ENCODE measurements at places on chromosomes 12 and 14.

DNA sequence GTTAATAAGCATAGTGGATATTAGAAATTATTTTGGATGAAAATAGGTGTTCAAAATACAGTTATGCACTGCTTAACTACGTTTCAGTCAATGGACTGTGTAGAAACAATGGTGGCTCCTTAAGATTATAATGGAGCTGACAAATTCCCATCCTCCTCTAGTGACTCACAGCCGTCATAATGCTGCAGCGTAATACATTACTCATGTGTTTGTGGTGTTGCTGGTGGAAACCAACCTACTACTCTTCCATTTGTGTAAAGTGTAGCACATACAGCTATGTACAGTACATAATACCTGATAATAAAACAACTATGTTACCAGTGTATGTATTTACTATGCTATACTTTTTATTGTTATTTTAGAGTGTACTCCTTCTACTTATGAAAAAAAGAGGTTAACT, 111.2 kb upstream of the TMCC3 start:
- peaks cover 5% of the 10 kb centered on the region for H3K27me3 ChIP-seq
- no peaks in the 10 kb centered on the region for H3K36me3 ChIP-seq
- H3K4me3 ChIP-seq, result no peak overlapping the region
- no peak overlapping the region for H3K27ac ChIP-seq
- H3K4me1 ChIP-seq, result peaks cover 12% of the 10 kb centered on the region
- DNase-seq, result no peak

DNA sequence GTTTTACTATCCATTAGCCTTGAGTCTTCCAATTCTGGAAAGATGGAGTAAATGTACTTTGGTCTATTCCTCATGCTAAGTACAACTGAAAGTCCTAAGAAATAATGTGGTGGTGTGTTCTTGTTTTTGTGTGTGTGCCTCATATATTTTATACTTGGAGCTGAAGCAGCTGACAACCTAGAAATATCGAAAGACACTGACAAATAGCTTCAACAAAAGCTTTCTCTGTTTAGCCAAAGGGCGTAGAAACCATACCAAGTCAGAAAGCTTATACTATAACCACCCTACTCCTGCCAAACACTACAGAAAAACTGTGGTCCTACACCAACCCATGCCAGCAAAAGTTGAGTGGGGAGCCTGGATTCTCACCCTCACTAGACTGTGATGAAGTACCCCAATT, 188.4 kb downstream of the GPHN start:
- H3K4me1 ChIP-seq, result no peaks in the 10 kb centered on the region
- H3K4me3 ChIP-seq, result no peak overlapping the region
- H3K27ac ChIP-seq, result no peak overlapping the region
- no peak for DNase-seq
- H3K27me3 ChIP-seq, result no peaks in the 10 kb centered on the region

- peaks cover 4% of the 10 kb centered on the region for H3K36me3 ChIP-seq
- no peak overlapping the region for H3K4me3 ChIP-seq
- no peak for DNase-seq
- no peaks in the 10 kb centered on the region for H3K27me3 ChIP-seq
- no peak overlapping the region for H3K27ac ChIP-seq
- H3K4me1 ChIP-seq, result peaks cover 19% of the 10 kb centered on the region
Observed at GRCh38 chr14:49691031-49691430, 1.9 kb upstream of the KLHDC1 start.

- H3K27me3 ChIP-seq, result peaks cover 5% of the 10 kb centered on the region
- DNase-seq, result no peak
- H3K36me3 ChIP-seq, result peaks cover 4% of the 10 kb centered on the region
- no peak overlapping the region for H3K4me3 ChIP-seq
Observed at GRCh38 chr12:121214855-121215745, 5.2 kb downstream of the P2RX4 start.

- no peak for DNase-seq
- H3K4me1 ChIP-seq, result no peaks in the 10 kb centered on the region
- H3K27me3 ChIP-seq, result peaks cover 3% of the 10 kb centered on the region
- H3K36me3 ChIP-seq, result no peaks in the 10 kb centered on the region
Observed at GRCh38 chr12:21823581-21823980, 49.1 kb upstream of the KCNJ8 start.

DNA sequence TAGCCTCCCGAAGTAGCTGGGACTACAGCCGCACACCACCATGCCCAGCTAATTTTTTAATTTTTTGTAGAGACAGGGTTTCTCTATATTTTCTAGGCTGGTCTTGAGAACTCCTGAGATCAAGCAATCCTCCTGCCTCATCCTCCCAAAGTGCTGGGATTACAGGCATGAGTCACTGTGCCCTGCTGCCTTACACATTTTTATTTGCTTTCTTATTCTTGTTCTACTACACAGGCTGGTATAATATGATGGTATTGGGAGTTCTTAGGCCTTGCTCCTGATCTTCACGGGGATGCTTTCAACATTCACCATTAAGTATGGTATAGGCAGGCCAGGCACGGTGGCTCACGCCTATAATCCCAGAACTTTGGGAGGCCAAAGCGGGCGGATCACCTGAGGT, 21.2 kb downstream of the DGLUCY start:
- H3K36me3 ChIP-seq, result no peaks in the 10 kb centered on the region
- peaks cover 2% of the 10 kb centered on the region for H3K27me3 ChIP-seq
- H3K4me1 ChIP-seq, result peaks cover 12% of the 10 kb centered on the region
- DNase-seq, result no peak

DNA sequence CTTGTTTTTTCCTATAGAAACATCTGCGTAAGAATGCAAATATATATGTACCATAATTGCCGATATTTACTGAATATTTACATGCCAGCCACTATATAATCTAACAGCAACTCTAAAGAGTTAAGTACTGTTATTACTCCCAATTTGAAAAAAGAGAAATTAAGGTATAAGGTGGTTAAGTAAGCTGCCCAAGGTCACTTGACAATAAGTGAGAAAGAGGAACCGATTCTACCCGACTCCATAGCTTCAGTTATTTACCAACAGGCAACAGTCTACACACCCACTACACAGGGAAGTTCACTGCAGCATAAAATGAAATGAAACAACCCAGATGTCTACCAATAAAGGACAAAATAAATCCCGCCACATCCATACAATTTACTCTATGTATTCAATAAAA, 1.1 kb downstream of the MIS18BP1 start:
- H3K36me3 ChIP-seq, result peaks cover 5% of the 10 kb centered on the region
- DNase-seq, result no peak

- peaks cover 5% of the 10 kb centered on the region for H3K27me3 ChIP-seq
- H3K27ac ChIP-seq, result no peak overlapping the region
- H3K4me3 ChIP-seq, result no peak overlapping the region
- peaks cover 8% of the 10 kb centered on the region for H3K36me3 ChIP-seq
- H3K4me1 ChIP-seq, result peaks cover 10% of the 10 kb centered on the region
Observed at GRCh38 chr14:68663385-68664076, 129.3 kb downstream of the ZFP36L1 start.
